ENCODE measurements at places on chromosomes 1 and 21.

DNA sequence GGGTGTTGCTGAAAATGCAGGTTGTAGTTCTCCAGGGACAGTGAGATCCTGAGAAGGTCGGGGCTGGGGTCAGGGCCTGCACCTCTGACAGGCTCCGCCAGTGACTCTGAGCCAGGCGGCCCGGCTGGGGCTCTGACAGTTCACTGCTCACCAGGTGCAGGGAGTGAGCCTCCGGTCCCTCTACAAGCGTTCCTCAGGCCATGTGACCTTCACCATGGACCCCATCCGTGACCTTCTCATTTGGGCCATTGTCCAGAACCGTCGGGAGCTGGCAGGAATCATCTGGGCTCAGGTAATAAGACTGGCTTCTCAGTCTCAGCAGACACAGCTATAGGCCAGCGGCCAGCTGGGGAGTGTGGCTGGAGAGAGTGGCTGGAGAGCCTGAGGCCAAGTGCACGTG lies 41.8 kb downstream of the TRPM2 start:
- no peak for DNase-seq

- DNase-seq, result no peak
Observed at GRCh38 chr1:99525331-99525730, 120.6 kb upstream of the PALMD start.

GRCh38 chr1:46667782-46668760 lies at the start of gene ATPAF1:
Gene ATPAF1, minus strand, starts transcription at chr1:46668364. Its CDS starts 42 bp downstream, at chr1:46668322.
- peak; percentile 80 for DNase-seq

DNA sequence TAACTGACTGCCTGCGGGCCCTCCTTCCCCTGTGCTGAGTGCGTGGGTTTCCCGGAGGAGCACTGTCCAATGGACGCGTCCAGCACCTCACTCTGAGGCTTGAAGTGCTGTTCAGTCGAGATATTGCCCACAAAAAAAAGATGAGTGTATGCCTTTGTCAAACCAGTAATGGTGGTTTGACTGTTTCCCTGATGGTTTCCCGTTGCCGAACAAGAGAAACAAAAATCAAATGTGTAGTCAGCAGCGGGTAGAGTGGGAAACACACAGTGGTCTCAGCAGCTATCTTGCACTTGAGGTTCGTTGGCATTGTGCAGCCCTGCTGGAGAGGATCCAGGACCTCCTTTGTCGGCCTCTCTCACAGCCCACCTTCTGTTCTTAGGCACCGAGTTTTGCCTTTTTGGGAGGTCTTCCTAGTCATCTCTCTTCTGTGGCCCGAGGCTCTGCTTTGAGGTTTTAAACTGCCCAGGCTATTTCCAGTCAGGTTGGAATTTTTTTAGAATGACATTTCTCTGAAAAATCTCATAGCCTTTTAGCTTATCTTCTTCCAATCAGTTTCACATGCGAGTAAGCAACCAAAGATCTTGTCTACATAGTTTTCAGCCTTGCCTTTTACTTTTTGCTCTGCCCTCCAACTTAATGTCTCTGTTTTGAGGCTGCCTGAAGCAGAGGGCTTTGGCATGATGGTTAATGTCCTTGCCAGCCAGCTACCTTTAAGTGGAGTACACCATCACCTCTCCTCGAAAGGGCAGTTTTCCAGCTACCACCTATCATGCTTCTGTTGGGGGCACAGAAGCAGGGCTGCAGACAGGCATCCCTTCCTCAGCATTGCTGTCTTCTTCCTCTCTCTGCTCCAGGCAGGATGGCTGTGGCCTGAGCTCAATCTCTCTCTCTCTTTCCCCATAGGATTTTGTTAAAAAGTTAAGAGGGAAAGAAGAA lies 132.3 kb downstream of the URB2 start:
- peak; percentile 51 for DNase-seq

DNA sequence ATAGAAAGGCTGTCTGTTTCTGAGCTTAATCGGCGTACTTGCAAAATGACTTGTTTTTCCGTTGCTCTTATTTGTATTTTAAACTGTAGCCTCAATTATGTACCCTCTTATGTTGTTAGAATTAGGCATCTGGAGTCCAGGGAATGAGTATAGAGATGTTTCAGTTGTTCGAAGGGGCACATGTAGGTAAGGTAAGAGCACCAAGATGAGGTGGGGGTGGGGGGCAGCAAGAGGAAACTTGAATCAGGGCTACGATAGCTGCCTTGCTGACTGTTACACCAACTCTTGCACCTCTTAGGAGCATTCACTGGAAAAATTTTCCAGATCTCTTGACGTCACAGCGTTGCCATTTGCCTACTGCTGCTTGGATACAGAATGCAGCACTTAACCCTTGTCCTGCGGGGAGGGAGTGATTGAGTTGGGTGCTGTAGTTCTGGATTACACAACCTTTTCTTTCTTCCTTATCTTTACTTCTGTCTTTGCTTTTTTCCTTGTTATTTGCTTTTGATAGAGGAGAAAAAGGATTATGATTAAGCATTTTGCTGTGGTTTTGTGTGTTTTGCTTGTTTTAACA lies 3.2 kb downstream of the ATP1B1 start:
- DNase-seq, result peak; percentile 62

- peak; percentile 40 for DNase-seq
Observed at GRCh38 chr1:167635156-167635648, 5.2 kb downstream of the RCSD1 start.

GRCh38 chr1:37621326-37621870 lies 13.3 kb downstream of the RSPO1 start:
- no peak for DNase-seq

GRCh38 chr1:84247425-84248220 lies 53.9 kb upstream of the SAMD13 start:
- peak; percentile 22 for DNase-seq

DNA sequence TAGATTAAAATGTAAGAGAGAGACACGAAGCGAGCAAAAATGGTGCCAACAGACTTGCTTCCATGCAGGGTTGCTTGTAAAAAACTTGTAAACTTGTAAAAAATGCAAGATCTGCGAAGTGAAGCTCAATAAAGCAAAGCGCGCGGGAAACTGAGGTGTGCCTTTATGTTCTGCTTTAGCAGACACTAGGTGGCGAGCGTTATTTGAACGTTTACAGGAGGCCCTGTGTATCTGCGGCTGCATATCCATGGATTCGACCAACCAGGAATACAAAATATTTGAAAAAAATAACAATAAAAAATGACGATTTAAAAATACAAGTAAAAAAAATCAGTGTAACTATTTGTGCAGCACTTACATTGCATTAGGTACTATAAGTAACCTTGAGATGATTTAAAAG lies 1.5 kb downstream of the UBE2G2 start:
- DNase-seq, result peak; percentile 54
